NCI-H2171 treated with DMSO at 0.1 percent for 48 hours (cell line): ENCODE measurements at places on chromosomes 7 and 10.

- DNase-seq = peak; percentile 9
Observed at GRCh38 chr7:158386866-158387545, 200.6 kb downstream of the PTPRN2 start.

DNA sequence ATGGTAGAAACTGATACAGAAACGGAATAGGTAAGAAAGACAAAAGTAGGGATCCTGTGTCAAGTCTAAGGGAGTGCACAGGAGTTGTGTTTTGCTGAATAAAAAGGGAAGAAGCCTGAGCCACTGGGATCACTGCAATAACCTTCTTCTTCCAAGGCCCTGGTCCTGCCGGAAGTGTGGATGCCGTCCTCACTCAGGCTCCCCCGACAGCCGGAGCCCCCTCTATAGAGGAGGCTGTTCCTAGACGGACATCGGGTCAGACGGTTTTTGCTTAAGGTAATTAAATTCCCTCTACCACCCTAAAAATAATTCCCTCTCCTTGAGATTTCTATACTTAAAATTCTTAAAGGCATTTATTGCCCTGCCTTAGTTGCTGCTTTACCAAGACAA lies 566.9 kb downstream of the PTPRN2 start:
- DNase-seq = no peak

DNA sequence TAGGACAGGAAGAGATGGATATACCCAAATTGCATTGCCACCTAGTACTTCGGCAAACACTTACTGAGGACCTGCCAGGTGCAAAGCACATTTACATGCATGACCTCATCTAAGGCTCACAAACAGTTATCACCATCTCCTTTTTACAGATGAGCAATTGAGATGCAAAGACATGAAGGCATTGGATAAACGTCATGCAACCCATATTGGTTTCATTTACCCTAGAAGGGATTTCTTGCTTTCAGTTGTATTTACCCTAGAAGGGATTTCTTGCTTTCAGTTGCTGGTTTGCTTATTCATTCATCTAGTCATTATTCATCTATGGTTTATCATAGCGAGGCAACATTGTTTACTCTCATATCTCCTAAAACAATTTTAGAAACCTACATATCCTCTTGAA lies 52.2 kb downstream of the STEAP1B start:
- no peak for DNase-seq

DNA sequence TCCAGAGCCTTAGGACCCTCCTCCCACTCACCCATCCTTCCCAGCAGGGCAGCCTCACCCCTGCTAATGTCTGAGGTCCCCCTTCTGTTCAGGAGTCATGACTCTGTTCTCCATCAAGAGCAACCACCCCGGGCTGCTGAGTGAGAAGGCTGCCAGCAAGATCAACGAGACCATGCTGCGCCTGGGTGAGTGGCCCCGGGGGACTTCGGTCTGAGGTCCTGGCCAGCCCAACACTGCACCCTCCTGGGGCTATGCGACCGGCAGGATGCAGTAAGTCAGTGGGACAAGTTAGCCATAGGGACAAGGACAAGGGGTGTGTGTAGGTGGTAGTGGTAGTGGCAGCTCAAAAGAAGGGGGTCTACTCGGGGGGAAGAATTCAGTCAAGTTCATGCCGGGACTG lies 16.2 kb upstream of the AHCYL2 start:
- DNase-seq = no peak

- DNase-seq = peak; percentile 30
Observed at GRCh38 chr7:43721193-43721806, 8.0 kb downstream of the COA1 start.

- no peak for DNase-seq
Observed at GRCh38 chr10:81680359-81680758, 194.6 kb upstream of the NRG3 start.

DNA sequence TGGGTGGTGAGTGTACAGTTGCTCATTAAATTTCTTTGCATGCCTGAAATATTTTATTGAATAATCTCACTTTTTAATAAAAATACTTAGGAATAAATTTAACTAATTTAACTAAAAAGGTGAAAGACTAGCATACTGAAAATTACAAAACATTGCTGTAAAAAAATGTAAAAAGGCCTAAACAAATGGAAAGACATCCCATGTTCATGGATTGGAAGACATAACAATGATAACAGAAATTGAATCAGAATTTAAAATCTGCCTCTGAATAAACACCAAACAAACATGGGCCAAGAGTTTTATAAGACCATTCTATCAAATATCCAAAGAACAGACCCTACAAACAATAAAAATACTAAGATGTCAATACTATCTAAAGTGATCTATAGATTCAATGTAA lies 66.9 kb downstream of the LRRC17 start:
- no peak for DNase-seq

DNA sequence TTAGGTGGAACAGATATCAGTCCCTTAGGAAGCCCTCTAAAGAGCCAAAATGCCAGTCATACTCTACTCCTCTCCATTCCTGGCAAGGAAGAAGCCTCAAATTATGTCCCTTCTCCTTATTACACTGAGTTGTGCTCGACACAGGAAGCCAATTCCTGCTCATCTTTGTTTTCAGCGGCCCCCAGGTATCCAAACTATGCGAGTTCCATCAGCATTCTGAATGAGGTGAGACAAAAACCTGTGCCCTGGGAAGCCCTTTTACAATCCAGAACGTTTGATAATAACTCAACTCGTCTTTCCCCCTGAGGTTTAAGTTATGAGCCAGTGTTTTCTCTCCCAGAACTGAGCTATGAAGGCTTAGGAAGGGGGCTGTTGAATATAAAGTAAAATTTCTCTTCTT lies 580.5 kb downstream of the NXPH1 start:
- no peak for DNase-seq

DNA sequence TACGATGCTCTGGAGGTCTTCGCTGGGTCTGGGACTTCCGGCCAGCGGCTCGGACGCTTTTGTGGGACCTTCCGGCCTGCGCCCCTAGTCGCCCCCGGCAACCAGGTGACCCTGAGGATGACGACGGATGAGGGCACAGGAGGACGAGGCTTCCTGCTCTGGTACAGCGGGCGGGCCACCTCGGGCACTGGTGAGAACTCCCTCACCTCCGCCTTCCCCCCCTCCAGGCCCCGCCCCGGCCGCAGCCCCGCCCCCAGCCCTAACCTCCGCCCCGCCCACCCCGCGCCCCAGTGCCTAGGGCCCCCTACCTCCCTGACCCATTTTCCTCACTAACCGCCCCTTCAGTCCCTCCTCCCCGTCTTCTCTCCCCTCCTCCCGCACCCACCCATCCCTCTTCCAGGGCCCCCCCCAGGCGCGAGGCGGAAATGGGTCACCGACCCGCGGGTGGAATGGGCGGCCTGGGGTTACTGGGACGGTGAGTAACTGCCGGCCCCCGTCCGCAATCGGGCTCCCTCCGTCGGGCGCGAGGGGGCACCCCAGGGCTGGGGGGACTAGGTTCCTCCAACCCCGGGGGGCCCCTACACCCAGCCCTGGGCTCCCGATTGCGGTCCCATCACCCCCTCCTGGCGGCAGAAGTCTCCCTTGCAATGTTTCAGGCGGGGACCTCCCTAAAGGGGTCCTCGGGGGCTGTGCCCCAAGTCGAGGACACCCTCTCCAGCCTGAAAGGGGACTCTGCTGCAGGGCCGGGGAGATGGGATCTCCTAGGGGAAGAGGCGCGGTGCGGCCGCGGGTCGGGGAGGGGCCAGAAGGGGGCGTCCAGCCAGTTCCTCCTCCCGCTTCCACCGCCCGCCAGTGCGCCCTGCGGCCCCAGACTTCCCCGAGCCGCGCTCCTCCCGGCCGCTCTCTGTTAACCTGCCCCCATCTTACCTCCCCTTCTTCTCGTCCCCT lies 2.1 kb downstream of the PCOLCE start:
- DNase-seq = peak; percentile 54

DNA sequence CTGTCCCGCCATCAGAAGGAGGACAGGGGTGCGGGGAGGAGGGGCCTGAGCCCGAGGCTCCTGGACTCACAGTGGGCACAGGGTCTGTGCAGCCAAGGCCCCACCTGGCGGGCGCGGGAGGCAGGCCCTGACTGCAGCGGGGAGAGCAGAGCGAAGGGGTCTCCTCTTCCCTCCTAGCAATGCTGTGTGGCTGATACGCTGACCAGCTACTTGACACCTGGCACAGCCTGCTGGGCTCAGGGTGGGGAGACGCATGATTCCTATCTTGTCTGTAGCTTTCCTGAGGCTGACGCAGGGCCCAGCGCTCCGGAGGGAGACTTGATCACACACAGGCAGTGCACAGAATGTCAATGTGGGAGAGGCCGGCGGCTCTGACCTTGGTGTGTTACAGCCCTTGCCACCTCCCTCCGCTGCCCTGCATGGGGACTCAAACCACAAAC lies 174.9 kb downstream of the ELFN1 start:
- DNase-seq = no peak

DNA sequence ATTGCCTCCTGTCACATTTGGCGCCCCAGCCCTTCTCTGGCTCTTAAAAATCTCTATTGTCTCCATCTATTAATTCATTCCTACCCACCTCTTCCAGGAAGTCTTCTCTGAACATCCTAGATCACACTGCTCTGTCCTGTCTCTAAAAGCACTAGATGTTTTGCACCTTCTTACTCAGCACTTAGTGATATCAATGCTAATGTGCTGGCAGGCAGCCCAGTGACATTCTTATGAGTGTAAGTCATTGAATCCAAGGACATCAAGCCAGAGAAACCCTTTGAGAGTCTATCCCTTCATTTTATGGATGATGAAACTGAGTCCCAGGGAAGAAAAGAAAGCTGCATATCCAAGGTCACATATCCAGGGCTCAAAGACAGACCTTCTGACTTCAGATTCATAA lies 48.3 kb upstream of the PAX2 start:
- DNase-seq = no peak

- DNase-seq = peak; percentile 34
Observed at GRCh38 chr10:122373721-122374120, 787 bp upstream of the PLEKHA1 start.

DNA sequence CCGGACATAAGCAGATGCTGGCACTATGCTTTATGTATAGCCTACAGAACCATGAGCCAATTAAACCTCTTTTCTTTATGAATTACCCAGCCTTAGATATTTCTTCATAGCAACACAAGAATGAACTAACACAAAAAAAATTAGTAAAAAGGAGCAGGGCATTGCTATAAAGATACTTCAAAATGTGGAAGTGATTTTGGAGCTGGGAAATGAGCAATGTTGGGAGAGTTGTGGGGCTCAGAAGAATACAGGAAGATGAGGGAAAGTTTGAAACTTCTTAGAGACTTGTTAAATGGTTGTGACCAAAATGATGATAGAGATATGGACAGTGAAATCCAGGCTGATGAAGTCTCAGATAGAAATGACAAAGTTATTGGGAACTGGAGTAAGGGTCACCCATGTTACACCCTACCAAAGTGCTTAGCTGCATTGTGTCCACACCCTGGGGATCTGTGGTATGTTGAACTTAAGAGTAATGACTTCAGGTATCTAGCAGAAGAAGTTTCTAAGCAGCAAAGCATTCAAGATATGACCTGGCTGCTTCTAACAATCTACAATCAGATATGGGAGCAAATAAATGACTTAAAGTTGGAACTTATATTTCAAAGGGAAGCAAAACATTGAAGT lies 24.2 kb downstream of the PNLIPRP3 start:
- no peak for DNase-seq

DNA sequence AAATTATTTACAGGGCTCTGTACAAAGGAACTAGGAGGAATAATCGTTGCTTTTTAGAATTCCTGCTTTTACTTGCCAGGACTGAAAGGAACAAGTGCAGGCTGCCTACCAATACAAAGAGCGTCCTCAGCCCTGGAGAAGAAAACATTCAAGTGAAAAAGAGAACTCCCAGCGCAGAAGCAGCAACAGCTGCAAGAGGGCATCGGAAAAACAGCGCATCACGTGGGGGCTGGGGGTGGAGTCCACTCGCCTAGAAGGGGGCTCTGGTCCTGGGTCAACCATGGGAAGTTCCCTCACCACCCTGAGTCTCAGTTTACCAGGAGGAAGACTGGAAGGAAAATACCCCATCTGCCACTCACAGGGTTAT lies 385 bp upstream of the C10orf90 start:
- no peak for DNase-seq

DNA sequence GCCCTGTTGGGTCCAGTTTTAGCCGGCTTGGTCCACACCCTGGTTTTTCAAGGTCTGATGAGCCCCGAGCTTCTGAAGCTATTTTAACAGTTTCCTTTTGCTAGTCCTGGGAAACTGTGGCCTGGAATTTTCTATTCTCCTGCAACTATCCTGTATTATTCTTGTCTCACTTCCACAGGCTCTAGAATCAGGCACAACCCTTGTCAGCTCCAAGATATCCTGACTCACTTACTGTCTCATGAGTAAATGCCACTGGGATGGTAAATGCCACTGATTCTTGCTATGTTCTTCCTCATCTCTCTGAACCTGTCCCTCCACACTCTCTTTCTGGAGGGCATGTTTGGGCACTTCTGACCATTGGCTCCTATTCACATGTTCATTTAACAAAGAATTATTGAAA lies 611.5 kb upstream of the IGFBP3 start:
- no peak for DNase-seq

DNA sequence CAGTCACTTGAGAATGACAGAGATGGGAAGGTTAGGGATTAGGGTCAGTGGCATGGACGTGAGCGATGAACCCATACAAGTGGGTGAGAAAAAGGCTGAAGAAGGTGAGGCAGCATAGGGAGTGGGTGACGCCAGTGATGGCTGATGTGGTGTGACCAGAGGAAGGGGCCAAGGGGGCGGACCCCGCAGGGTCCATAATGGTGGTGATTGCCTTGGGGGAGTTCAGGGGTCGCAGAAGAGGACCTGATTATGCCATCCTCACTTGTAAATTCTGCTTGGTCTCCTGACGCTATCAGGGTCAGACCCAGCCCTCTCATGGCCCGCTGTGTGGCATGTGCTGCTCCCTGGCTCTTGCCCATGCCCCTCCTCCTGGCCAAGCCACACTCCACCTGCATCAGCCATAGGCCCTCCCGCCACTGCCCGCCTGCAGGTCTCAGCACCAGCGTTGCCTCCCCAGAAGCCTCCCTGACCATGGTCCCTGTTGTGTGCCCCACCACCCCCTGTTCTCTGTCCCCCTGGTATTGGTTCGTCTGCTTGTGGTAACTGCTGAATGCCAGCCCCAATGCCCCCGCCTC lies 235.7 kb downstream of the EBF3 start:
- DNase-seq = no peak

DNA sequence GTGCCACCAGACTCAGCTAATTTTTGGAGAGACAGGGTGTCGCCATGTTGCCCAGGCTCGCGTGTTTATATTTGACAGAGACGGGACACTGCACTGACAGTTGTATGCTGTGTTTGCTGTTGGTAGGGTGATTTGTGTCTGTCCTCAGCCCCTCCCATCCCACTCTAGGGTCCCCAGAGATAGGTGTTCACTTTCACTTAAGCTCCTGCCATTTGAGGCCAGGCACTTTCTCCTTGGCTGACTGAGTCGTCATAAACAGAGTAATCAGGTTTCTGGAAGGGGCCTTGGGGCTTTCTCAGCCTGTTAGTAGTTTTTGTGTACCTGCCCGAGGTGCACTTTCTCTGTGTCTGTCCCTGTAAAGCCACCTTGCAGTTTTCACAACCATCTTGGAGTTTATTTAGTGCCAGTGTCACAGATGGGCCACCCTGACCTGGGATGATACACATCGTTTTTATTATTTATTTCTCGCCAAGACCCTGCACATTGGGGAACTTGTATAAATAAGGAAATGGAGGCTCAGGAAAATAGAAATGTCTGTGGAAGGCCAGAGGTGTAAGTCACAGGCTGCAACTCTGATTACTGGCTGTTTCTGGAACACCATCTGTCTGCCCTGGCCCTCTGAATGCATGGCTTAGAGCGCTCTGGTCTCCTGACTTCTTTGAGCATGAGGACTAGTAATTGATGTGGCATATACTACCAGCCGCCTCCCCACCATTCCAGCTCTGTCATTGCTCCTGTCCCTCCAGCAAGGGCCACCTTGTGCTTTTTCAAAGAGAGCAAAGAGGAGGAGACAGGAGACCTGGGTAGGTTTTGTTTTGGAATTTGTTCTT lies 81.9 kb upstream of the PDCD4 start:
- peak; percentile 89 for DNase-seq

- no peak for DNase-seq
Observed at GRCh38 chr10:15609246-15609645, 110.5 kb downstream of the ITGA8 start.
